ENCODE measurements at places on chromosomes 16 and 17.
A peak's percentile ranks its signal among the peaks of the same experiment; 100 is the strongest.

- no peak for DNase-seq
These were observed 9.0 kb downstream of the GGA2 start for GRCh38 chr16:23501291-23501690.

DNA sequence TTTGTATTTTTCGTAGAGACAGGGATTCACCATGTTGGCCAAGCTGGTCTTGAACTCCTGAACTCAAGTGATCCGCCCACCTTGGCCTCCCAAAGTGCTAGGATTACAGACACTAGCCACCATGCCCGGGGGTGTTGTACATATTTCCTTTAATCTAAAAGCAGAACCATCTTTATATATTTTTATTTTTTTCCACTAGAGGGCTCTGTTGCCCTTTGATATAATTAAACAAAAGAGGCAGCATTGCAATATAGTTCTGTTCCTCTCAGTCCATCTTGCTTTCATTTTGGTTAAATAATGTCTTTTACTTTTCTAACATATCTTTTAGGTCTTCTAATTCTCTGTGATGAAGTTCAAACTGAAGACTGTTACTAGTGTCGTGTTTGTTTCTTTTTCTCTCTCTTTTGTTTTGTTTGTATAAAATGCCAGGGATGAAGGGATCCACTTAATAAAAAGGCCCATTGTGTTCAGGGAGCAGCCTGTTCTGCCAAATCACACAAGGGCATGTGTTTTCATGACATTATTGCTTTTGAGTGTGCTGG is 23.4 kb downstream of the WWOX start:
- DNase-seq: no peak

DNA sequence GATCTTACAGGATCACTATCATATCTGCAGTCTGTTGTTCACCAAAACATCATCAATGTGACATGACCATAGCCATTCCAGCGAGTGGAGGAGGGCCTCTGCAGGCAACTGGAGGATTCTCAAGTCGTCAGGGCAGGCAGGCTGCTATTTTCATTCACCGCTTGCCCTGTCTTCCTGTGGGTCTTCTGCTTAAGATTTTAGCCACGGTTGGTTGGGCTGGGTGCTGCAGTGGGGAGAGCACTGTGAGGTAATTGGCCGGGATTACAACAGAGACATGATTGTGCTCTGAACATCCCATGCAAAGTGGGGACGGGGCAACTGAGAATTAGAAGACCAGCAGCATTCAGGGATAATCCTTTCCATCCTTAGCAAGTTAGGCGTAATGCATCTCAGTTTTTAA is 245.9 kb downstream of the CPPED1 start:
- DNase-seq: no peak

- DNase-seq: no peak
These were observed 21.6 kb downstream of the C17orf58 start for GRCh38 chr17:67974598-67975066.

DNA sequence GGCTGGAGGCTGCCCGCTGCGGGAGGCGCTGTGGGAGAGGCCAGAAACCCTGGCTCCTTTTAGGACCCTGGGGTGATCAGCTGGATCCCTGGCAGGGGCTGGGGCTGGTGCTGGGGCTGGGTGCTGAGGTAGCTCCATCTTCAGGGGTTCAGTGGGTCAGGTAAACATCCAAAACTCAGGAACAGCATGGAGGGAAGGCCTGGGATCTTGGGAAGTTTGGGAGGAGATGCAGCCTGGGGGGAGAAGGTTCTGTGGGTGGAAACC is 21.0 kb downstream of the ADGRG5 start:
- DNase-seq: no peak

- DNase-seq: no peak
These were observed 41.7 kb downstream of the SMPD3 start for GRCh38 chr16:68406458-68407152.

GRCh38 chr17:69609473-69610305 is 195.2 kb downstream of the MAP2K6 start:
- DNase-seq: no peak

- DNase-seq: no peak
These were observed 35.2 kb downstream of the ANKRD11 start for GRCh38 chr16:89455178-89455577.

DNA sequence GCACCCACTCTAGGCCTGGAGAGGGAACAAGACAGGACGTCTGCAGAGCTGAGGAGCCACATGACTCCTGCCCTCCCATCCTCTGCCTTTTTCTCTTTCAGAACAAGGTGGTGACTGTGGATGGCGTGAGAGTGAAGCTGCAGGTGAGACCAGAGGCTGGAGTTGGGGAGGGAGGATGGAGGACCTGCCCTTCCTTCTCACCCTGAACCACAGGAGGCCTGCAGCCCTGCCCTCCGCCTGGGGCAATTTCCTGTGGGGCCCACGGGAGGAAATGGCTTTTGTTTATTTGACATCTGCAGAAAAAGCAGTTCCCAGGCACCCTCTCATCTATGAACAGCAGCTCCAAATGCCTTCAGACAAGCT is 5.1 kb downstream of the RAB37 start:
- no peak for DNase-seq

GRCh38 chr17:37789021-37789565 is 44.2 kb upstream of the HNF1B start:
- no peak for DNase-seq

DNA sequence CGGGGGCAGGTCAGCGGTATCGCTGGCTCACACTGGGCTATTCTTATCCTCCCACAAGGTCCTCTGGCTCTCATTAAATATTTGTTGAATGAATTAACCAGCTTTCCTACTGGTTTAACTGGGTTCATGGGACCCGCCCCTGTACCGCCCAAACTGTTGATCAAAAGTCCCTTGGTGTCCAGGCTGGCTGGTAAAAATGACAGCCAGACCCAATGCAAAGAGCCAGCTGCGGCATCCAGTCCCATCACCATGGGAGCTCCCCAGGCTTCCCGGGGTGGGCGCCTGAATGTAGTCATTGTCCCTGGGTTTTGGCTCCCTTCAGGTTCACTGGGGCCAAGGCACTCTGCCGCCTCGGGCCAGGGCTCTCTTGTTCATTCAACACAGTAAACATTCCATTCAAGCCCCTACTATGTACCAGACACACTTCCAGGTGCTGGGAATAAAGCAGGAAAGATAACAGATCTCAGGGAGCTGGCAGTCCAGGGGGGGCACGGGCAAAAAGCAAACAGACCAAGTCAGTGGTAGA is 11.7 kb upstream of the ATP2C2 start:
- DNase-seq: no peak

DNA sequence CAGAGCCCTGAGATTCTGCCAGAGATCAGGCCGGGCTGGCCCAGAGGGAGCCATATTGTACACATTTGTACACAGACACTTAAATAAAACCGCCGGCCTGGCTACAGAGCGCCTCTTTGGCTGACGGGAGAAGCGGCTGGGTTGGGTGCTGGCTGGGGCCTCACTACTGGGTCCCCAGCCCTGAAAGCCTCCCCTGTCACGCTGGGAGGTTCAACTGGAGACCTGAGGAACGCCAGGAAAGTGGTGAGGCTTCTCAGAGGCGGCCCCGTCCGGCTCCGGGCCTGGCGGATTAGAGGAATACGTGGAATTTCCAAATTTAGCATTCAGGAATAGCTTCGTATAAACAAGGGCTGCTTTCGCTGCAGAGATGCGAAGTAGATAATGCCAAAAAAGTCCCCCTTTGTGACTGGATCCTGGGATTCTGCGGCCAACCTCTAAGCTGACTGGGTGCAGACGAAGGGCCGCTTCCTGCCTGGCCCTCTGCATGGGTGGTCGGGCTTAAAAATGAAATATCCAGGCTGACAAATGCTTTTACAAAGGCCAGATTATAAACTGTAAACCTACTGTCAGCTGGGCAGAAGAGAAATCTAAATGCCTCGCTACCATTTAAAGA is 252.4 kb downstream of the IRF8 start:
- DNase-seq: no peak

GRCh38 chr17:29835435-29836351 is 94.3 kb downstream of the SSH2 start:
- DNase-seq: no peak

DNA sequence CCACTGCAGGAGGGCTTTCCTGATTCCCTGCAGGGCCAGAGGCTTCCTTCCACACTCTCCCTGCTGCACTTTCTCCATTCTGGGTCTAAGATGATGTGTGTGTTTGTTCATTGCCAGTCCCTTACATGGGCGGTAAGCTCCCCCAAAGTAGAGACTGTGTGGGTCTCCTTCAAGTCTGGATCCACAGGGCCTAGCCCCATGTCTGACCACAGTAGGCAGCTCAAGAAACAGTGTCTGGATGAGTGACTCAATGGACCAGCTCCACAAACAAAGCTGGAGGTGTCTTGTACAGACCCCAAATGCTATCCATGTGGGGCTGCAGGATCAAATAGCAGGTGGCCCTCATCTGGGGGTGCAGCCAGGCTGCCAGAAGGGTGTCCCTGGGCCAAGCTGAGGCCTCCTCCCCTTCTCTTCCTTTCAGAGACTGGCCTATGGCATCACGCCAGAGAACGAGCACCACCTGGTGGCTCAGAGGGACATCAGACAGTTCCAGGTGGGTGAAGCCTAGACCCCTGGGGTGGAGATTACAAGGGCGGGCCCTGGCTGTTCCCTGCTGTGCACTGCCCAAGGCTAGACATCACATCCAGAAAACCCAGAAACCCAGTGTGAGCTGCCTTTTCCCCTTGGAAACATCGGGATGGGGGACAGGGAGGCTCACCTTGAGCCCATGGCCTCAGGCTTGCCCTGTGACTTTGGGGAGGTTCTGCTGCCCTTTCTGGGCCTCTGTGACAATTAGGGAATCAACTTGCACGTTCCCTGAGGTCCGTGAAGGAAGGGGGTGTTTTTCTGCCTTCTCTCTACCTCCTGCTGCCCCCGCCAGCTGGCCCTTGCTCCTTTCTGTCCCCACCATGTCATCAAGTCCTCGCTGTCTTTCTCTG is 45.9 kb downstream of the SLC6A2 start:
- DNase-seq: peak; percentile 13

GRCh38 chr17:79977161-79977631 is 58.5 kb downstream of the TBC1D16 start:
- no peak for DNase-seq

GRCh38 chr16:48013491-48013901 is 142.3 kb downstream of the ABCC12 start:
- no peak for DNase-seq

- DNase-seq: no peak
These were observed 45.2 kb upstream of the STAC2 start for GRCh38 chr17:39270923-39271322.

DNA sequence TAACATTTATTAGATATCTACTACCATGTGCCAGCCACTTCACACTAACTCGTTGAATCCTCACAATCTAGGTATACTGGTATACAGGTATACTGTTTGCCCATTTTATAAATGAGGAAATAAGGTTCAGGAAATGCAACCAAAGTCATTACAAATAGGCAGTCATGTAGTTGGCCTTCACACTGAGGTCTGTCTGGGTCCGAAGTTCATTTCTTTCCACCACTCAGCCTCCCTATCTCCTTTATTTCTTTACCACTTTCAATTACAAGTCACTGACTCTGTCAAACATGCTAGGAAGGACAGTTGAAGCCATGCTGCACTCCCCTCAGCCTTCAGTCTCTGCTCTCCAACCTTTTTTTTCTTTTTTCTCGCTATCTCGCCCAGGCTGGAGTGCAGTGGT is 20.7 kb upstream of the SIAH1 start:
- DNase-seq: no peak

DNA sequence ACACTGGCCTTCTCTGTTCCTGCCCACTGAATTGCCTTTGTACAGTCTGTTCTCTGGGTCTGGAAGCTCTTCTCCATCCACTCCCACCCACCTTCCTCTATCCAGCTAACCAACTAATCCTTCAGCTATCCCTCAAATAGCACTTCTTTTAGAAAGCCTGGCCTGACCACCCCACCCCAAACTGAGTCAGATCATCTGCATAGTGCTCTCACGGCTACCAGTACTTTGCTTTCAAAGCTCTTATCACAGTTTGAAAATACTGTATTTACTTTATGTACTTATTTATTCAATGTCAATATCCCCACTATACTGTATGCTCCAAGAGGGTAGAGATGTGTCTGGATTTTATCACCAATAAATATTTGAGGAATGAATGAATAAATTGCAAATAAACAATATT is 4.5 kb upstream of the CLDN7 start:
- no peak for DNase-seq

GRCh38 chr16:50606431-50607050 is 58.3 kb downstream of the NKD1 start:
- DNase-seq: no peak

GRCh38 chr17:18974407-18975149 is 22.6 kb downstream of the SLC5A10 start:
- no peak for DNase-seq

DNA sequence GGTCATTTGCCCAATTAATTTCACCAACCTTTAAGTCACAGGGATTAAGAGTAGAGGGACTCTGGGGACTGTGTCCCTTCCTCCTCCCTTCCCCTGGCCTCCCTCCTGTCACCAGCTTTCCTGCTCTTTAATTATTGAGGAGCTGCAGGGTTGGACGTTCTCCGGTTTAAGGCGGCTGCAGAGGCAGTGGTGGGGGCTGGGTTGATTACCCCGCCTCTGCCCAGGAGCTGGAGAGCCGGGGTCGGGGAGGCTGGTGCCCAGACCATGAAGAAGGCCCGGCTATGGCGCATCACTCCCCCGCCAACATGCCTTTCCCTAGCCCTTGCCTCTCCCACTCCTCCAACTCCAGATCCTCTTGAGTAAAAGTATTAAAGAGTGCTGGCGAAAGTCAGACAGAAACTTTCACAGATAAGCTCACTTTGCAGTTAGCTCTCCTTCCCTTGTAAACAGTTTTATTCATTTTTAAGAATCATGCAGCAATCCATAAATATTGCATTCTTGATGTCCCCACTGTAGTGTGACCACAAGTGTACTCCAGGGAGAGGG is 1.1 kb upstream of the FOXJ1 start:
- DNase-seq: no peak

GRCh38 chr16:68046106-68046505 is 23.0 kb downstream of the DUS2 start:
- no peak for DNase-seq

DNA sequence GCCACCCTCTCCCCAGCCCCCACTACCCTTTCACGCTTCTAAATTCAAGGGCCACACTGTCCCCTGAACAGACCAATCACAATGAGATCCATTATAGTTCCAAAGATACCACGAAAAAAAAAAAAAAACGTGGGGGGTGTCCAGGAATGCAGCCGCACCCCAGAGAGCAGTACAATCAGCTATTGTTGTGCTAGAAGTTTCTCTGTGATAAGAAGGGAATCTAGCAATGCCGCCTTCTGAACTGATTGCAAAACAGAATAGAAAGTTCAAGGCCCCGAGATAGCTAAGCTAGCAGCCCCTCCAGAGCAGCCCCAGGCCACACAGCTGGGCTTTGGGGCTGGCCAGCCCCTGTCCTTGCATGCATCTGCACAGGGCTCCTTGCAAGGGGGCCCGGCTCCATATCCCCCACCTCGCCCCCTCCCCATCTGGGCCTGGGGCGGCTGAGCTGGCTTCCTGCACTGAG is 86.9 kb upstream of the CBX4 start:
- no peak for DNase-seq

- DNase-seq: peak; percentile 20
These were observed 2.1 kb downstream of the PRKCA start for GRCh38 chr17:66304304-66305174.

Measured in CD4-positive, alpha-beta memory T cell (primary cell).